Stimulated activated CD8-positive, alpha-beta memory T cell treated with anti-CD3 and anti-CD28 coated beads, Interleukin-7, amount 100 ng/mL, for 1 hour (primary cell): ENCODE measurements at places on chromosomes 2 and 18.

DNA sequence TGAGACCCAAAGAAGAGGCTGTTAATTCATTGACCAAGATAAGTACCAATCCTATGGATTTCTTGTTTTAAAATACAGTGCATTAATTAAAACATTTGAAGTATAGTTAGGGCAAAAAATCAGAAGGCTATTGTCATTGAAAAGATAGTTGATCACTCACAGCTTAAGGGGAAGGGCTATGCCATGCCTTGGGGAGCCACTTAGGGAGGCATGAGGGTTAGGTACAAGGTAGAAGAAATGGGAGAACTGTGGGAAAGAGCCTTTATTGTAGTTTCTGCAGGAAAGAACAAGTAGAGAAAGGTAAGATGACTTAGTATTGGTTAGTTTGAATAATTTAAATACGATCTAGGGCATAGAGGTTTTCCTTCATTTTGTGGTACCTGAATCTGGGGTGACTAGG lies 1285.5 kb upstream of the TMEFF2 start:
- DNase-seq = no peak

GRCh38 chr2:11032396-11032795 lies 120.7 kb downstream of the KCNF1 start:
- DNase-seq = no peak

DNA sequence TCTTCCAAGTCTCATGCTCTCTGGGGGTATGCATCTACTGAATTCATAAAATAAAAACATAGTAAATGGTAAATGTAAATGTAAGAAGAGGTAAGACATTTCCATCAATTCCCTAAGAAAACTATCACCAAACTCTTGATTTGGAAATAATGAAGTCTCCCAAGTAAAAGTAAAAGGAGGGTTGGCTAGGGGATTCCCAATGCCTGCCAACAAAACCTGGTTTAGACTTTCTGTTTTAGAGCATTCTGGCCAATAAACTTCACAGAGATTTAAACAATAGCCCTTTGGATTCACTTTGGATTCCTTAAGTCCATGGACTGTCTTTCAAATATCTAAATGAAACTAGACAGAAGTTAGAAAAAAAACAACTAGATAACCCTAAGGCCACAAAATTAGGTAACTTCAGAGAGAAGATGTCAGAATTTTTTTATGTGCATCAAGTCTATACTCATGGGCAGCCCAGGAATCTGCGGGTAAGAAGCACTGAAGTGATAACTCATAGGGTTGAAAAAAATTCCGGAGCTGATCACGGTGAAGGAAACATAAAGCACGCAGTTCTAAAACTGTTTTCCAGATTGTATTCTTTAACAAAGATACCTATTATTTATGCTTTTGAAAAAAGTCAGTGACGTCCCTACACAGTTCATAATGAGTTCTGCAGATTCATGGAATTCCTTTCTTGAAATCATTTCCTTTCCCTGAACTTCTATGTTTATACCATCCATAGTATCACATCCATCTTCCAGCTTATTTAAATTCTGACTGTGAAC lies 263.6 kb downstream of the AFF3 start:
- no peak for DNase-seq

- no peak for DNase-seq
These were observed 4.6 kb downstream of the MIB1 start for GRCh38 chr18:21745231-21745630.

GRCh38 chr2:85255813-85256594 lies 71.8 kb downstream of the TGOLN2 start:
- DNase-seq = no peak

DNA sequence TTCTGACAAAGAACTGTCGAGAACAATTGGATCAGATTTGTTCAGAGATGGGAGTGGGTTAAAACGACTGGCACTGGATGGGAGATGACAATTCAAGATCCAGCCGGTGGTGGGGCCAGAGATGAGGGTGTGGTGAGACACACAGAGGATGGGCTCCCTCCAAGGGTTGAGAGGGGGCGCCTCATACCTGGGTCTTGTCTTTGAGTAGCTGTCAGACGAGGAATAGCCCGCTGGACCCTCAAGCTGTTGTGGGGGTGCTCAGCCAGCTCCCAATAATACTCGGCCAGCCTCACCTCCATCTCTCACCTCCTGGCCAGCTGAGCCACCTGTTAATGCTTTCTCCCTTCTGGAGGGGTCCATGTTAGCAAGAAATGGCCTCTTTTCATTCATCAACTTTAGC lies 14.0 kb downstream of the INPP5D start:
- no peak for DNase-seq

- DNase-seq = no peak
These were observed 189.7 kb downstream of the PAX3 start for GRCh38 chr2:222108957-222109585.

- no peak for DNase-seq
These were observed 1049.9 kb downstream of the TSN start for GRCh38 chr2:122805346-122805745.

- DNase-seq = no peak
These were observed 114.8 kb downstream of the SMAD2 start for GRCh38 chr18:47815486-47816270.

DNA sequence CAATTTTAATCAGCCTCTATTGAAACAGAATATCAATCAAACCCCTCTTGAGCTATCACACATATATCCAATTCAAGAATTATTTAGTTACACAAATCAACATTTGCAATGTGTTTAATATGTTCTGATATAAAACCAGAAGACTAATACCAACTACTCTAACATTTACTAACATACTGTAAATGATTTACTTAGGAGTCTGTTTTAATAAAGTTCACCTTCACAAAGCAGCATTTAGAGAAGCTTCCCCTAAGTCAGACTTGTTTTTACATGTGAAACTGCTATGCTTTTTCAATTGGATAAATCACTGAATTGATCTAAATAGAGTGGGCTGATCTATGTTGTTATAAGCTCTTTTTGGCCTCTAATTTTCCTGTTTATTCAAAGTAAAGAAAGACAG lies 18.3 kb downstream of the COL4A3 start:
- no peak for DNase-seq

GRCh38 chr18:59820663-59821062 lies 79.1 kb upstream of the PMAIP1 start:
- DNase-seq = no peak

GRCh38 chr2:328761-329160 lies 40.9 kb upstream of the ALKAL2 start:
- DNase-seq = no peak

DNA sequence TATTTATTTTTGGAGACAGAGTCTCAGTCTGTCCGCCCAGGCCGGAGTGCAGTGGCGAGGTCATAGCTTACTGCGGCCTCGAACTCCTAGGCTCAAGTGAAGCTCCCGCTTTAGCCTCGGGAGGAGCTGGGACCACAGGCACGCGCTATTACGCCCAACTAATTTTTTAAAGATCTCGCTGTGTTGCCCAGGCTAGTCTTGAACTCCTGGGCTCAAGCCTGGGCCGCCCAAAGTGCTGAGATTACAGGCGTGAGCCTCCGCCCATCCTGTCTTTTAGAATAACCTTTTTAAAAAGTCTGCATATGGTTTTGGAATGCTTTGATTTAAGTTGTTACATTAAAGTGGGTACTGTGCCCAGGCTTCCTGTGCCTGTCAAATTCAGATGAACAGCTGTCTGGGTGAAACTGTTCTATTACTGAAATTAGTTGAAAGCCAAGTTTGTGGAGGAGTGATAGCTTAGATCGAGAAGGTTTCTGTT lies 944 bp downstream of the RAB3GAP1 start:
- DNase-seq = no peak

DNA sequence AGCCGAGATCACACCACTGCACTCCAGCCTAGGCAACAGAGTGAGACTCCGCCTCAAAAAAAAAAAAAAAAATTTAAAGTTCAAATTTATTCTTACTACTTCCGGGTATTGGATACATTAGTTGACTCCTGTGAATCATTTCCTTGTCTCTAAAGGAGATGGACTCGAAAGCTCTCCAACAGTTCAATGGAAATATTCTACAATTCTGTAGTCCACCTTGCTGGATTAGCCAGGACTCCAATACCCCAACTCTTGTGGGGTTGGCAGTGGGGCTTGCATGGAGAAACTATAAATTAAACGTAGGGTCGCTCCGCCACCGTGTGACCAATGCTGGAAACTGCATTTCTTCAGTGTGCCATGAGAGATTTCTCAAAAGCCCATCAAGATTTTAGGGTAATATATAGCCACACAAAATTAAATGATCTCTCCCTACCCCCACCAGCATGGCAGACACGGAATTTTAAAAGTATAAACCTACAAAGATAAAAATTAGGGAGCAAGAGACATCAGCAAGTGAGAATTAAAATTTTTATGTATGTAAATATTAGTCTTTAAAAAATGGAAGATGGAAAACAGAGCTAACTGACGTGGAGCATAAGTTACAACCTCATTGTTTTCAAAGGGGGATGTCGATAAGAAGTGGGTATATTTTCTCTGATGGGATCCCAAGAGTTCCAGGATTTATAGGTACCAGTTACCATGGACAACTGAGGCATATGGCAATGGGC lies 27.8 kb upstream of the GAREM2 start:
- DNase-seq = peak; percentile 13

GRCh38 chr18:3104190-3105054 lies 91.5 kb upstream of the LPIN2 start:
- no peak for DNase-seq

DNA sequence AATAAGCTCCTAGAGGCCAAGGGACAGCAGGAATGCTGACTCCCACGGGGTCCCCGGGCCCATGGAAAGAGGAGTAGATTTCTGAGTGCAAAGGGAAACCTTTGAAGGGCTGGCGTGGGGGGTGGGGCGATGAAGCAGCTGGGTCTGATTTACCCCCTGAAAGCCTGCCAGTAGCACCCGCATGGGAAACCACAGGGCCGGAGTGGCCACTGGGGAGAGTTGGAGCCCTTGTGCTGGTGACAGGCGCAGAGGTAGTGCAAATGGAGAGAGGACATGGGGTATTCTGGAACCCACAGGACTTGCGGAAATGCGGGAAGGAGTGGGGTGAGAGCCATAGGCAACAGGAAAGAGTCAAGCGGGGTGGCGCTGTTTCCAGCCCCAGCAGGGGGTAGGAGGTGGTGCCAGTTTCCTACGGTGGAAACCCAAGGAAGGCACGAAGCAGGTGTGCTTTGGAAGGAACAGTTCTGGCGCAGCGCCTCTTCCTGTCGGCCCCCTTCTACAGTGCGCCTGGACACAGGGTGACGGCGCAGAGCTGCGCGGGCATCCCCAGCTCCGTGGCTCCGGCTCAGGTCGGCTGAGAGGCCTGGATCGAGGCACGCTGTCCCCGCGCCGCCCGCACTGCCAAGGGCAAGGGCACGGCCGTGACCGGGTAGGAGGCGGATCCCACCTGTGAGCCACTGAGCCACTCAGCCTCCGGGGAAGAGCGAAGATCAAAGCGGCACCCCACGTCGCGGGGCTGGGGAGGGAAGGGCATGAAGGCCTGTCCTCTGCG lies 149.0 kb upstream of the GLI2 start:
- DNase-seq = no peak

- DNase-seq = no peak
These were observed 700.9 kb downstream of the ERBB4 start for GRCh38 chr2:211837706-211838105.

DNA sequence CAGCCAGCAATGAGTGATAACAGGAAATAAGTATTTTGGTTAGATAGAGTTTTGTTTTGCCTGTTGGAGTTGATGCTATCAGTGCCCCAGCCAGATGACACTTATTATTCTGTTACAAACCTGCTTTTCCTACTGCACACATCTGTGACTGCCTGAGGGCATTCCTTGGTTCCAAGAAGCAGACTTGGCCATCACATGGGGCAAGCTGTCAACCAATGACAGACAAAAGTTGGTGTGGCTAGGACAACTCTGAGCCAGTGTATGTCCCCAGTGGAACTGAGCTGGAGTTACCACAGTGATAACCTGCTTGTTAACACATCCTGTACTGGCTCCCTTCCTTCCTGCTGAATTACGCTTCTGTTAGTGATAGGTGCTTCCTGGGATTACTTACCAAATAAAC lies 54.5 kb downstream of the FAM171B start:
- DNase-seq = no peak

DNA sequence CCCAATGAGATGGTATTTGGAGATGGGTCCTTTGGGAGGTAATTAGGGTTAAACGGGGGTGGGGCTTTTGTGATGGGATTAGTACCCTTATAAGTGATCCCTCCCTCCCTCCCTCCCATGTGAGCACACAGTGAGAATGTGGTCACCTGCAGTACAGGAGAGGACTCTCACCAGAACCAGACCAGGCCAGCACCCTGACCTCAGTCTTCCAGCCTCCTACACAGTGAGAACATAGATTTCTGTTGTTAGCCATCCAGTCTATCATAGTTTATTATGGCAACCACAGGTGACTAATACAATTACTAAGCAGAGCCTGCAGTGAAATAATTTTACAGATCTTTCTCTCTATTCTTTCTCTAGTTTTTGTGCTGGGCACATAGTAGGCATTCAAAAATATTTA lies 137.7 kb upstream of the PKDCC start:
- no peak for DNase-seq

DNA sequence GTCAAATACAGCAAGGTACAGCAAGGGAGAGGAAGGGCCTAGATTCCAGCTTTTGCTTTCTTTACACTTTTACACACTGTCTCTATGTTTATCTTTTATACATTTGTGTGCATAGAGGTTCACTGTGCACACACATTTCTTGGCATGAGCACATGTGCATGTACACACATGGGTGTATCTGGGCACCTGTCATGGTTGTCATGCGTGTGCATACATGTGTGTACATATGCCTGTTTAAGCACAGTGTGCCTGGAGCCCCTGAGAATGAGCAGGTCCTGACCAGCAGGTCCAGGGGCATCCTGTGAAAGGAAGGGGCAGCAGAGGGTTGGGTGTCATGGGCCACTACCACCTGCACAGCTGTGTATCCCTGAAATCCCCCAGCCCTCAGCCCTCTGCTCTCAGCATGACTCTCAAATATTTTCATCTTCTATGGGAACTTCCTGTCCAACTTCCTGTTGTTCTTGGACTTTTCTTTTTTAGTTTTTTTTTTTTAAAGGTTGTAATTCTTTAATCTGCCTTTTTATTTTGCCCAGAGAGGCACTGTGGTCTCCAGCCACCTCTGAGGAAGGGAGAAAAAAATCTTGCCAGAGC lies 97.0 kb upstream of the EPAS1 start:
- no peak for DNase-seq

DNA sequence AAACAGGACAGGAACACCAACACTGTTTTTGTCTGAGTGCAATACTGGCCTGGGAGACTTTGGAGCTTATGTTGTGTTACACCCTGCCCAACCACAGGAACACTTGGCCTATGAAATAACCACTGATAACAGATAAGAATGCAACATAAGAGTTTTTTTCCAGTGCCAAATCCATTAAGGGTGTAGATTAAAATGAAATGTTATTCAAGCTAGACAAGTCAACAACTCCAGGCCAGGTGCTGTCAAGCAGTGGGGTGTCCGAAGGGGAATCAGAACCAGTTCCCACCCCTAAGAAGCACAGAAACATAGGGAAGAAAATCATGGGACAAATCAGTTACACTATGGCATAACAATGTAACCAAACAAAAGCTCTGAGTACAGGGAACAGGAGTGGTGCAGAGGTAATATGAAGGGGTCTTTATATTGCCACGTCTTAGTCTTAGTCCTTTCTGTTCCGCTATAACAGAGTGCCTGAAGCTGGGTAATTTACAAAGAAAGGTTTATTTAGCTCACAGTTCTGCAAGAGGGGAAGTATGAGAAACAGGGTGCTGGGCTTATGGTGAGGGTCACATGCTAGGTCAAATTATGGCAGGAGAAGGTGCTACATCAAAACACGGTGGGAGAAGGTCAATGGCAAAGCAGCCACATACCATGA lies 3.8 kb downstream of the AFG3L2 start:
- DNase-seq = no peak

GRCh38 chr2:182164686-182165085 lies 179.0 kb downstream of the PPP1R1C start:
- DNase-seq = no peak
